Stimulated activated CD4-positive, alpha-beta T cell treated with anti-CD3 and anti-CD28 coated beads, TNF-alpha, amount 100 ng/mL, for 24 hours (primary cell): ENCODE measurements at places on chromosomes 2 and 18.

GRCh38 chr18:61963705-61964104 is 70.9 kb upstream of the RNF152 start:
- no peak for DNase-seq

- no peak for DNase-seq
Observed at GRCh38 chr2:158735822-158736580, 59.1 kb upstream of the DAPL1 start.

GRCh38 chr2:128354726-128355470 is 36.2 kb upstream of the HS6ST1 start:
- no peak for DNase-seq

DNA sequence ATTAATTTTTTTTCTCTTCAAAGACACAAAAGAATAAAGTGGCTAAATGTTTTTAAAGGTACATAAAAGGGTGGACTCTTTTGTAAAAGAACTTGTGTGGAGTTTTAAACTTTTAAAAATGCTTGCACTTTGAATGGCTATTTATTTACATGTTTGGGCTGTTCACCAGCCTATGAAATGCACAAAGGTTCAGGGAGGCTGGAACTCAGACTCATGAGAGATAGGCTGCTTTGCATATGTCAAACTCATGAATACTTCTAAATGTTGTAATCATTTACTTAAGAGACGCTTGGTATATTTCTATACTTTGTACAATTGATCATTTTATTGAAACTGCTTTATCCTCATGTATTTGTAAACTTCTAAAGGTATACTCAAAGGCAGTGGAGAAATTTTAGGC is 79.9 kb downstream of the ZEB2 start:
- no peak for DNase-seq

DNA sequence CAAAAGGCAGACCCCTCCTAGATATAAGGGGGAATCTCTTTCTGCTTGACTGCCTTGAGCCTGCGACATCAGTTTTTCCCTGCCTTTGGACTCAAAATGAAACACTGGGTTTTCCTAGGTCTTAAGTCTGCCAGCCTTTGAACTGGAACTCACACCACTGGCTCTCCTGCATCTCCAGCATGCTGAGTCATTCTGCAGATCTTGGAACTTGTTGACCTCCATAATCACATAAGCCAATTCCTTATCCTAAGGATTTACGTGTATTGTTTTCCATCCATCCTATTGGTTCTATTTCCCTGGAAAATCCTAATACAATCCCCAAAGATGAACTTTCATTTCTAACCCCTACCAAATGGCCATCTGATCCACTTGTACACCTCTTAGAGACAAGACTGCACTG is 88.0 kb downstream of the AFF3 start:
- DNase-seq, result no peak

DNA sequence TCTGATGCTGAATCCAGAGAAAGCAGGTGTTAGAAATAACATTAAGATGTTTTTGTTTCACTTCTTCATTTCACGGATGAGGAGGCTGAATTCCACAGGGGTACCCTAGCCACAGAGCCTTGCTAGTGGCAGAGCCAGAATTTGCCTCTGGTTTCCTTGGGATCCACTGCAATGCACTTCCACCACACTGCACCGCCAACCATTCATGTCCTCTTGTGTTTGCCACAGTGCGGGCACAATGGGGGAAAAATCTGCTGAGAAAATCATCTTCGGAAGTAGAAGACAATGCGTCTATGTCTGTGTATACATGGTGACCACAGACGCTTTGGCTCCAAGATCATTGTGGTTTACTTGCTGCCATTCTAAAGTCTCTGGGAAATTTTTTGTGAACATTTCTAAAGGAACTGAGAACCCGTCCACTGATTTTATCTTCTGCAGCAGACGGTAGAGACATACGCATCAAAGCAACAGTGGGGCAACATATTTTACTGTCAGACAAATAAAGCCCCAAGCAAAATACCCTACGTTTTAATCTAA is 14.9 kb downstream of the ICOS start:
- DNase-seq, result no peak

DNA sequence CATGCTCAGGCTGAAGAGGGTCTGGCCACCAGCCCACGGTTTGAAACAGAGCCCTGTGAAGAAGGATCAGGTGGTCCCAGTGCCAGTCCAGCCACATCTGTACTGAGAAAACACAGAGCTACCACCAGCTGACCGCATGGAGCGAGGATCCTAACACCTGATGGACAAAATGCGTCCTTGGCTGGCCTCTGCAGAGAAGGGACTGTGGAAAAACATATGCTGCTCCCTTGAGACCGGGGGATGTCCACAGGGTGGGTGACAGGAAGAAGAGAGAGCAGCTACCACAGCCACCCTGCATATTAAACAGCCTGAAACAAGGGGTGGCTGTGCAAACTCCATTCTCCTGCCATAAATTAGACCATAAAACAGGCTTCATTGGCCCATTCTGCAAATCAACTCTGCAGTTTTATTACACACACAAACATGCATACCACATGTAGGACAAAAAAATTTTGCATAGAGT is 137.2 kb downstream of the BCL2 start:
- DNase-seq, result no peak

- DNase-seq, result no peak
Observed at GRCh38 chr2:232973796-232974195, 39.3 kb downstream of the NGEF start.

DNA sequence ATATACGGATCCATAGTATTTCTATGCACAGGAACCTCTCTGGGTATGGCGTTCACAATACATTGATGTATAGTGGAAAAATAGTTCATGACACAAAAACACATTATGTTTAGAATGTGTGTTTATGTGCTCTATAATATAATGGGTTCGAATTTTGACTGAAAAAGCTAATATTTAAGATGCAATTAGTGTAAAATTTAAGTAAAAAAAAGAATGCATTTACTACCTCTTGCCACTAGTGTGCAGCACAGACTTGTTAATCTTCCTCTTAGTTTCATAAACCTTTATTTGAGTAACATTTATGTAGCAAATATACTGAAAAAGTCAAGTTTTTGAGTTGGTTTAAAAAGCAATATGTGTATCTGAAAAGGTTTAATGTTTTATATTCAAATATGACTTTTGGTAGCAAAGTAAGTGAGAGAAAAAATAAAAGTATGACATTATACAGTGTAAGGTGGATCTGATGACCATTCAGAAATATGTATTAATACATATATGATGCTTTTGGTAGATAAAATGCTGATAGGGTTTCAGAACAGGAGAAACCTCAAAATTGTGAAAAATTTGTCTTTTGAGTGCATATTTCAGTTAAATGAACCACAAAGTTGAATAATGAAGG is 49.4 kb downstream of the CCDC102B start:
- DNase-seq, result no peak

- no peak for DNase-seq
Observed at GRCh38 chr2:59754011-59754735, 799.3 kb downstream of the BCL11A start.

DNA sequence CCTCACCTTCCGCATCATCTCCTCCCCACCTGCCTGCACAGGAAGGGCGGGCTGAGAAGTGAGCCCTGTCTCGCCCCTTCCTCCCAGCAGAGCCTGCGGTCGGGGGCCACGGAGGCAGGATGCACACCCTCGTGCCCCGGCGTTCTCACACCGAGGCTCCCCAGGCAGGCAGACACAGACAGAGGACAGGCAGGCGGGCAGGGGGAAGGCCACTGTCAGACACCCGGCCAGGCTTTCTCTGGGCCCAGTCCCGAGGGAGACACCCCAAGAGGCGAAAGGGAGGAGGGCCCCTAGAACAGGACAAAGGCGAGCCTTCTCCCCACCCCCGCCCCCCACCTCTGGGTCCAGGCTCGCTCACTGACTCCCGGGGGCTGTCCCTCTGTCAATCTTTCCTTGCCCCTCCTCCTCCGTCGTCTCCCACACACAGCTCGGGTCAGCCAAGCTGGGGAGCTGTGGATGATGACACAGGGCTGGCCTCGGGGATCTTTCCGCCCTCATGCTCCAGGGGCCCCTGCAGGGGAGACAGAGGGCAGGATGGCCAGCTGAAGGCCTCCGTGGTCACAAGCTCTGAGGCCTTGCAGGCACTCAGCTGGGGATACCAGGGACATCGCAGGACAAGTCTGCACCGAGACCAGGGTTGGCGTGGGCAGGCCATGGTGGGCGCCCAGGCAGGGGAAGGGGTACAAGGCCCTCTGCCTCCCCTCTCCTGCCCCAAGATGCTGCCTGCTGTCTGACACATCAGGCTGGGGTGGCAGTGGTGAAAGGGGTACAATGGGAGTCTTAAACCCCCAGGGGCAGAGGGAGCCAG is 24.9 kb downstream of the BIN1 start:
- peak; percentile 37 for DNase-seq

GRCh38 chr2:137183206-137183898 is 418.0 kb downstream of the THSD7B start:
- no peak for DNase-seq

GRCh38 chr18:35971661-35972196 is 750 bp upstream of the RMP24 start:
- DNase-seq, result no peak

DNA sequence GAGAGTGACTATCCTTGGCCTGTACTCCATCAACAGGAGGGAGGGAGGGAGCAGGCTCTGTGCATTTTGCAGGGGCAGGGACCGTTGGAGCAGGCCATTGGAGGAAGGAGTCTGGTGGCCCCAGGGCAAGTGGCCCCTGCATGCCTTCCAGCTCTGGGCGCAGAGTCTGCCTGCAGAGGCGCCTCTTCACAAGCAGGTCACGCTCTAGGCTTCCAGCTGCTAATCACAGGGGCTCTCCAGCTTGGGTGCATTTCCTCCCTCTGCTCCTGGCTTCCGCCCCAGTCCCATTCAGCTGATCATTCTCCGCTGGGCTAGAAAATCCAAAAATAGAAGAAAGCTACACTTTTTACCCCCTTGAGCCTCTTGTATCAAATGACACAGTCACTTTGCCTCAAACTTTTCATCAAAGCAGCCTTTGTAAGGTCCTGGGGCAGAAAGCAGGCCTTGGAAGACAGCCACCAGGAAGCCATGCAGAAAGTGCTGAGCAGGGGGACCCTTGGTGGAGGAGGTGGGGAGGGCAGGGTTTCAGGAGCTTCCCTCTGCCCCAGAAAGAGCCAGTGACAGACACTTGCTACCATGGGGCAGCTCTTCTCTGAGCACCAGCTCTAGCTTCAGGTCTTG is 11.3 kb downstream of the TMEM247 start:
- no peak for DNase-seq

DNA sequence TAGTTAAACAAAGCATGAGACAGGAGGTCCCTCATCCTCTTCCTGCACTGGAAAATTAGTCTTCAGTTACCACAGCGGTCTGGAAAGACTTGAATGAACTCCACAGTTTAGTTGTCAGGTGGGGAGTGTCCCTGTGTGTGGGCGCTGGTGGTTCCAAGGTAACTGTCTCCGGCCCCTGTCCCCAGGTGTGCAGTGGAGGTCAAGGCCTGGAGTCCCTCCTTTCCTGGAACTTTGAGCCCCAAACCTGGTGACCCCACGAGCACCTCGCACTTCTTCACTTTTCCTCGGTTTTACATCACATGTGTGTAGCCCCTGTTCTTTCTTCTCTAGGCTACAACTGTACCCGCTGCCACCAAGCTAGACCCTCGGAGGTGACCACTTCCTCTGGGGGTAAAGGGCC is 28.0 kb upstream of the INHBB start:
- DNase-seq, result no peak

DNA sequence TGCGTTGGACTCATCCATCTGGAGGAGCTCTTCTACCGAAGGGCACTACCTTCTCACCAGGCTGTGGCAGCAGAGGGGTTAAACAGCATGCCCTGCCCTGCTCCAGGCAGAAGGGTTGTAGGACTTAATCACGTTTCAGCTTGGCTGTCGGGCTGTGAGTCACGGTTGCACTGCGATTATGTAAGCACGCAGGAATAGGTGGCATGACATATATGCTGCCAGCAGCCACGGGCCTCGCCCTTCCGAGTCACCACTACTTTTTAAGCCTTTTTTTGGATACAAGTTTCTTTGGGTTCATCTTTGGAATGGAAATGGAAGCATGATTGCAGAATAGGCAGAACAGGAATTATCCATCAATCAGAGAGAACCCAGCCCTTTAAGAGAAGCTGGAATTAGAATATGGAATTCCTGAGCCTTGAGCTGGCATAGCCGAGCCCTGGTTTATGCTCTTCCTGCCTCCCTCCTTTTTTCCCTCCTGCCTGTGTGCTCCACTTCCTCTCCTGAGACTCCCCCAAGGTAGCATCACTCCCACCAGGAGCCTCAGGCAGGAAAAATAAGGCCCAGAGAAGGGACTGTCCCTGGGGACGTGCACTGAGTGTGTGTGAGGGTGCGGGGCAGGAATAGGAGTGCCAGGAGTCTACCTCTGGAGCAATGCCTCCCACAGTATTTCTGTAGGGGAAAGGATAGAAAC is 86.8 kb downstream of the SEMA4F start:
- DNase-seq, result no peak

DNA sequence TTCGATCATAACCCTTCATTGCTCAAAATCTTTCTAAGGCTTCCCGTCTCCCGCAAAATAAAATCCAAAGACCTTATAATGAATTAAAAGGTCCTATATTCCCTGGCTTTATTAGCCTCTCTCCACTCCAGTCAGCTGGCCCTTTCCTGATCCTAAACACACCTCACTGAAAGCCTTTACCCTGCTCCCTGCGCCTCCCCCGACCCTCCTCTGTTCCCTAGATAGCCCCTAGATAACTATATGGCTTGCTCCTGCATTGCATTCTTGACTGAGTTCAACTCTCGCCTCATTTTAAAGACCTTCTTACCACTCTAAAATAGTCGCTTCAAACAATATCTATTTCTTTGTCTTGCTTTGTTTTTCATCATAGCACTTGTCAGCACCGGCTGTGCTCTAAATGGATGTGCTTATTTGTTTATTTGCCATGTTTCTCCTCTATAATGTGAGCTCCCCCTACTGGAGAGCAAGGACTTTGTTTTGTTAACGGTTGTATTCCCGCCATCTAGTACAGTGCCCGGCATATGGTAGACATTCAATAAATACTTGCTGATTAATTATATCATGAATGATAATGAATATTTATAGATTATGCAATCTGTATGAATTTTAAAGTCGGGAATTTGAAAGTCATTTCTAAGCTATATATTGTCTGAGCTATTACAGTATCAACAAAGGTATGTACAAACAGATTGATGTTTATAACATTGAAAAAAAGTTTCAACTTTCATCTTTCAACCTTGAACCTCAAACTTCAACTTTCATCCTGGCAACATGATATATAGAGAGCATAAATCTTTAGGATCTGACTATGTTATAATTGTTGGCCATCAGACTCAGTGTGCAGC is 32.4 kb upstream of the VIT start:
- DNase-seq, result no peak

DNA sequence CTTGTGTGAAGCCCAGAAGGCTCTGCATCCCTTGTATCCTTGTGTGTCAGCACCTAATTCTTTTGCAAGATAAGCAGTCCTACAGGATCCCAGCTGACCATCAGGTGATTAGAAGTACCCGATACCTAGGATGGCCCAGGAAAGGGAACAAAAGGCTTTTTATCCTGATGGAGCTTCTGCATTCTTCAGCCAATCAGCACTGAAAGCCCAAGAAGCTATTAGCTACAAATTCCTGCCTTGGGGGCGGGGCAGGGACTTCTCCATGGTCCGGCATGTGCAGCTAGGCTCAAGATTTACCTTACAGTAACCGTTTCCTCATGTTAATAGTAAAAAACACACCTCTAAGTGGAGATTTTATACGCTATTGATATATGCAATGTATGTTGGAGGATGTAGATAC is 264.6 kb upstream of the THUMPD2 start:
- DNase-seq, result no peak

- no peak for DNase-seq
Observed at GRCh38 chr2:65436824-65437221, 4.4 kb upstream of the SPRED2 start.
